Mammary epithelial cell (primary cell): ENCODE measurements at places on chromosomes 13 and 19.

GRCh38 chr13:77325371-77325980 lies 1.4 kb downstream of the MYCBP2 start:
- peak; percentile 75 for DNase-seq

DNA sequence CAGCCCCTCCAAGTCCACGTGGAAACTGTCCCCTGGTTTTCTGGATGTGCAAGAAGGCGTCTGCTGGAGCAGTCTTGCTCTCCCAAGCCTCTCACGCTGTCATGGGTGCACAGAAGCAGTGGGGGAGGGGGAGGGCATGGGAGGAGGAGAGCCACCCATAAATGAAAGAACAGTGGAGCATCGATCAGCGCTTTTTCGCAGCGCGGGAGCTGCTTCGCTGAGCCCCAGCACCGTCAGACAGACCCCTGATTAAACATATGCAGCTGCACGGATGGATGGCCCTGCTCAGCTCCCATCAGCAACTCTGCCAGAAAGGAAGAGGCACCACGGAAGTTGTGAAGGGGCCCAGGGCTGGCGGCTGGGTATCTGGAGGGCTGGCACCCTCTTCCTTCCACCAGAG lies 264.9 kb downstream of the UQCRFS1 start:
- no peak for DNase-seq

DNA sequence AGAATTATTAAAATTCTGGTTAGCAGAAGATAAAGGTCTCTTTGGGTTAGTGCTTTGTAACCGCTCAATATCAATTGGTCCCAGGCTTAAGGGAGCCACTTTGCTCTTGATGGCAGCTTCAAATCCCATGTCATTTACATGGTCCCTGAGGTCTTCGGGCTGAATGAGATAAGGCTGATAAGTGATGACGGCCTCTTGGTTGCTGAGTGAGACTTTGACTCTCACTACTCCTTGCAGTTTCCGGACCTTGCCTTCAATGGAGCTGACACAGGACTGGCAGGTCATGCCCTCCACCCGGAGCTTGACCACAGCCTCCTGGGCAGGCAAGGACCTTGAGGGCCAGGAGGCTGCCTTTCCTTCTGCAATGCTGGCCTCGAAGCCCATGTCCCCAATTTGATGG lies 36.8 kb downstream of the ATP7B start:
- DNase-seq: no peak

DNA sequence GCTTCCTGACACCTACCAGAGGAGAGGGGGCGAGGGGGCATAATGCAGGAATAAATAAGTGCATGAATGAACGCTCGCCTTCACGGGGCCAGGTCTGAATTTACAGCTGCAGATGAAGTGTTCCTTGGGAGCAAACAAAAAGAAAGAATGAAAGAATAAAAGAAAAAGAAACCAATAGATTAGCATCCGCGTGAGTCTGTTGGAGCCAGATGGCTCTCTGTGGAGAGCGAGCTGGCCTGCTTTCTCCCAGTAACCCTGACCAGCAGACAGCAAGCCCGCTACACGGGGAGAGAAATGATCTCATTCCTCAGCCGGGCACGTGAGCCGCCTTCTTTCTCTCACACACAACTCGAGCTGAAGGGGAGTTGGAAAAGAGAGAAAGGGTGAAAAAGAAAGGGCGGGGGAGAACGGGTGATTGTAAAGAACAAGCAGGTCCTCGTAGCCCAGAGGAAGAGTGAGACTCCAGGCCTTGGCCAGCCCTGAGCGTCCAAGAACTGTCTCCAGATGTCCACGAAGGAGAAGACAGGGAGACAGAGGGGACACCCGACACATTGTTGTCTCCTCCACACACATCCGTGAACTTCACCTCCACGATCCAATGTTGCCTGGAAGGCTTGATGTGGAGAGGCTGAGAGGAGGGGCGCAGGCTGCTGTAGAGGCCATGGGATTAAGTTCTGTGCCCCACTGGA lies 81.4 kb downstream of the RNASEH2B start:
- no peak for DNase-seq

DNA sequence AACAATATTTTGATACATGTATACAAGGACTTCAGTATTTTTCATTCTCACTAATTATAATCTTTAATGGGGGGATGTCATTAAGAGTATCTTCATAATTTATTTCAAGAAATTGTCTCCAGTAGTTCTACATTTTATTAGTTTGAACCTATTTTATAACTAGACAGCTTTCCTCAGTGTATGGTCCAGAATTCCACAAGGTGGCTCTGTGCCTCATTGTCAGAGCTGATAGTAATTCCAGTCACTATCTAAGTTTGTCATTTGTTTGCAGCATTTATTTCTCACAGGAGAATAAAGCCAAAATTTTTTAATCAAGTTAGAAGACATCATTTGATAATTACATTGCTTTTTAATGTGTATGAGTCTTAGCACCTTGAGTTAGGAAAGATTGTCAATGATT lies 1633.0 kb upstream of the PCDH20 start:
- DNase-seq: no peak

- DNase-seq: peak; percentile 30
These were observed 154.2 kb downstream of the TNFRSF19 start for GRCh38 chr13:23724196-23724970.

GRCh38 chr13:44747179-44747578 lies 171.0 kb upstream of the TSC22D1 start:
- no peak for DNase-seq
